ENCODE measurements at places on chromosomes 7 and 10.

GRCh38 chr10:102674566-102674965, 30.3 kb downstream of the TRIM8 start:
- DNase-seq, result no peak

GRCh38 chr7:19079066-19079465, 38.4 kb downstream of the TWIST1 start:
- no peak for DNase-seq

- DNase-seq, result no peak
Observed at GRCh38 chr10:86963341-86963919, 4.9 kb upstream of the ADIRF start.

DNA sequence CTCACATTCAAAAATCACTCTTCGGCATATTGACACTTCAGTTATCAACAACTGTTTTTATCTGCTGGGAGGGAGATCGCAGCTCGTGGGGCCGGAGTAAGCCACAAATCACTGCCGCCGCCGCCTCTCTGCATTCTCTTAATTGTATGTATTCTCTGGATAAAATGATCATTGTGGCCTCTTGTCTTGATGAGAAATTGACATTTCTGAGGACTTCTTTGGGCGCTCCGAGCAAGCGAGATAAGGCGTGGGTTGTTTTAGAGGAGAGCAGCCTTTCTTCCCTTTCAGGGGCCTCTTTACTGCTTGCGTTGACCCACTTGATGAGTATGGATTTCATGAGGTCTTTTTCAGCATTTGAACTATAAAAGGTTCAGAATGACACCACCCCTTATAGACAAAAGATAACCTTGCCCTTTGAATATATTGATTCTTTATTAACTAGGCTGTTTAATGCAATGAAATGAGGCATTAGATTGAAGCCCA, 130.6 kb downstream of the EBF3 start:
- no peak for DNase-seq

- no peak for DNase-seq
Observed at GRCh38 chr10:72334825-72335393, 19.8 kb downstream of the DNAJB12 start.

- no peak for DNase-seq
Observed at GRCh38 chr7:101555269-101555920, 73.7 kb downstream of the MYL10 start.

- no peak for DNase-seq
Observed at GRCh38 chr7:81111358-81111757, 192.5 kb upstream of the SEMA3C start.

Data from WERI-Rb-1 (cell line).